ENCODE measurements at places on chromosomes 16 and 17.

GRCh38 chr17:42113293-42114069, 967 bp upstream of the DHX58 start:
- DNase-seq: no peak

DNA sequence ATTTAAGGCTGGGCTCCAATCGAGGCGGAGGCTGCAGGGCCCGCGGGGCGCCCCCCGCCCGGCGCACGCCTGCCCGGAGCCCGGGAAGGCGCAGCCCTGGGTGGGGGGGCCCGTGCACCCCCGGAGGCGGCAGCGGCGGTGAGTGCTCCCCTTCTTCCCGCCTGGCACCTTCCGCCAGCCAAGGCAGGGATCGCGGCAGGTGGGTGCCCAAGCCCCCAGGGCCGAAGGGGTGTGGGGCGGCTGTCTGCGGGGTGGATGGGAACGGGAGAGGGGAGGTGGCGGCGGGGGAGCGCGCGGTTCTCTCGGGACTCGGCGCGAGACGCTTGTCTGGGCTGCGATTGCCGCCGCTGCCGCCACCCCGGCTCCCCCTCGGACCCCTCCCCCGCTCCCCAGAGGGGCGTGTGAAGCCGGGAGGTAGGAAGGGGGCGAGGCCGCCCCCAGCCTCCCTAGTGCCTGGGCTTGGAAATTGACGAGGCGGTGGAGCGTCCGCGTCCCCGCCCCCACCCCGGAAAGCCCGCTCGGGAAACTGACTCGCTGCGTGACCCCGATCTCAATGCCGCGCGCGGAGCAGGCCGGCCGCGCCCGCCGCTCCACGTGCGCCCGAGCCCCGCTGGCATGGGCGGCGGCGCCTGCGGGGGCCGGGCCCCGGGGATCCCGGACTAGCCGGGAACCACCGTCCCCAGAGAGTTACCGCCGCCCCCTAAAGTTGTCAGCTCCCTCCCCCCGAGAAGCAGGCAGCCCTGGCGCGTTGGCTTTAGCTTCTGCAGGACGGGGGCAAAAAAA, 231.5 kb downstream of the MRTFB start:
- DNase-seq: peak; percentile 58

DNA sequence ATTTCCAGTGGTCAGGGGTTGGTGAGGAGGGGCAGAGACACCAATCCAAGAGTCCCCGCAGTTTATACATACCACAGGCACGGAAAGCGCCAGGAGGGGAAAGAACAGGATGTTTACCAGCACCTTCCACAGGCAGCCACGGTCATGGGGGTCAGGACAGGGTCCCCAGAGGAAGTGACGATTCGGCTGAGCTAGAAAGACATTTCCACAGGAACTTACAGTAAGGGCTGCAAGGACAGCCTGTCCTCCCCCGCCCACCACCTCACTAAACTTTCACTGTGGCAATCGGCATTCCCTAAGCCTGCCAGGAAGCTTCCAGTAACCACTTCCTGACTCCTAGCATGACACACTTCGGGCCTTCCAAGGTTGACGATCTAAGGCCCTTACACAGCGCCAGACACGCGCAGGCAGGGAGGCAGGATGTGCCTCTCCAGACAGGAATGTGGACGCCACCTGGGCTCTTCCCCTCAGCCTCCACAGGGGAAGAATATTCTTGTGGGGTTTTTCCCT, 1.2 kb upstream of the MT2A start:
- DNase-seq: no peak

DNA sequence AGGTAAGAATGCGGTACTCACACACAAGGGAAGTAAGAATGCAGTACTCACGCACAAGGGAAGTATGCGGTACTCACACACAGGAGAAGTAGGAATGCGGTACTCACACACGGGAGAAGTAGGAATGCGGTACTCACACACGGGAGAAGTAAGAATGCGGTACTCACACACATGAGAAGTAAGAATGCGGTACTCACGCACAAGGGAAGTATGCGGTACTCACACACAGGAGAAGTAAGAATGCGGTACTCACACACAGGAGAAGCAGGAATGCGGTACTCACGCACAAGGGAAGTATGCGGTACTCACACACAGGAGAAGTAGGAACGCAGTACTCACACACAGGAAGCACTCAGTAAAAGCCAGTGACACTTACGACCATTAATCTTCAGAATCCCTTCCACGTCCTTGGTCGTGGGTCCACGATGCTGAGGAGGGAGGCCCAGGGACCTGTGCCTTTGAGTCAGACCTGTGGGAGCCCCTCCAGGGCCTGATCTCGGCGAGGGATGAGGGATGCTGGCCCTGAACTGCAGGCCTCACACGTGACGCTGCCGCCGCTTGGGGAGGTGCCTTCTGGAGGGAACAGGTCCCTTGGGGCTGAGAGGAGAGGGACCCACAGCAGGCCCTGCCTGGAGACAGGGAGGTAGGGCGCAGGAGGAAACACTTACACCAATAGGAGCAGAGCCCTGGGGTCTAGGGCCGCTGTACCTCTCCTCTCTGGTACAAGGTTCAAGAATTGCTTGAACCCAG, 20.2 kb downstream of the ABR start:
- no peak for DNase-seq

GRCh38 chr17:39001703-39002637, 34.8 kb upstream of the FBXO47 start:
- DNase-seq: no peak

GRCh38 chr16:50093607-50094539, 28.1 kb downstream of the HEATR3 start:
- DNase-seq: no peak

DNA sequence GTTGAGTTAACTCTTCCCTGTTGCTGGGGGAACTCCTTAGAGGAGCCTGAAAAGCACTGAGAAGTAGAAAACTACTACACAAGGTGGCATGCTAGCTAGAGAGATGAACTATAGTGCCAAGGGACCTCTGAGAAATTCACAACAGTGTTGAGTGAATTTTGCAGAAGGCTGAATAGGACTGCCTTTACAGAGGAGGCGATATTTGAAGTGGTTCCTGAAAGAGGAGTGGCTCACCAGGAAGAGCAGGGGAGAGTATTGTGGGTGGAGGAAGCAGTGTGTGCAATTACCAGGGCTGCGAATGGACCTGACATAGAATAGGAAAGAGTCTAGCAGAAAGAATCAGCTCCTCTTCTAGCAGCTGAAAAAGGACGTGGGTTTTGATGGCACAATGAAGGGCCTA, 66.4 kb downstream of the CDK5R1 start:
- no peak for DNase-seq

- DNase-seq: no peak
Observed at GRCh38 chr16:60142619-60143347, 1408.7 kb upstream of the GOT2 start.

DNA sequence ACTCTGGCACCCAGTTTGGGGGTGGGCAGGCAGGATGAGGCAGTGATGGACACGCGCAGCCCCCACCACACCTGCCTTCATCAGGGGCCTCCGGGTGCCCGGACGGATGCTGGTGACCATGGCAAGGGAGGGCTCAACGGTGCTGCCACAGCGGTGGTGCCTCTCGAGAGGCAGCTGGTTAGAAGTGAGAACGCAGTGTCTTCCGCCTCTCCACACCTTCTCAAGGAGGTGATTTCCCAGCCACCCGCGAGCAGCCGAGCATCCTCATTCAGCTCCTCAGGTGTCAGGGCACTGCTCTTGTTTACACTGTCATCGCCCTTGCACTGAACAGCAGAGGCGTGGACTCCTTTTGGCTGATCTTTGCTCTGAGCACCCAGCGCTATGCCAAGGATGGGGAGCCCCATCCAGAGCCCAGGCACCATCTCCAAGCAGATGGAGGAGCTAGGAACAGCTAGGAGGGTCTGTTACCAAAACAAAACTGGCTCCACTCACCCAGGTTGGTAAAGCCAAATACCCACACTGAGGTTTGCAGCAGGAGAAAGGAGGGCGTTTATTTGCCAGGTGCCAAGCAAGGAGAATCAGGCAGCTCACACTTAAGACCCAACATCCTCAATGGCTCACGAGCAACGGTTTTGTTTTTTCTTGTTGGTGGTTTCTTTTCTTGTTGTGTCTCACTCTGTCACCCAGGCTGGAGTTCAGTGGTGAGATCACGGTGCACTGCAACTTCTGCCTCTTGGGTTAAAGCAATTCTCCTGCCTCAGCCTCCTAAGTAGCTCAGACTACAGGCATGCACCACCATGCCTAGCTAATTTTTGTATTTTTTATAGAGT, 174.3 kb upstream of the TNRC6C start:
- no peak for DNase-seq

- DNase-seq: no peak
Observed at GRCh38 chr17:50696365-50696879, 11.3 kb downstream of the ANKRD40 start.

DNA sequence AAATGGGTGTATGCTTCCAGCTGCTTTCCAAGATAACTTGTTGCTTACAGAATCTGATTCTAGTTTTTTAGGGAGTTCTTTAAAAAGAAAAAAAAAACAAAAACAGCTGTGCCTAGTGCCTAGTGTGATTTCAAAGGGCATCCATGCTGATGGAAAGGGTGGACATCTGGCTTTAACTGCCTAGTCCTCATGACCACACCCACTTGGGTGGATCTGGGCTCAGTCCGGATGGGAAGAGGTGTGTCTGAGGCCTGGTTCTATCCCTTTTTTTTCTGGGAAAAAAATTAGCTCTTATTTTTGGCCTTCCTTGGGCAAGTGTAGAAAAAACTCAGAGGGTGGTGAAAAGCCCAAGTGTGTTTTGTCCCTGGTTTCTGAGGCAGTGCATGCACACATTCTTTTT, 132.3 kb upstream of the CDH11 start:
- DNase-seq: no peak

GRCh38 chr16:57042157-57043111, 49.9 kb upstream of the CPNE2 start:
- DNase-seq: no peak

DNA sequence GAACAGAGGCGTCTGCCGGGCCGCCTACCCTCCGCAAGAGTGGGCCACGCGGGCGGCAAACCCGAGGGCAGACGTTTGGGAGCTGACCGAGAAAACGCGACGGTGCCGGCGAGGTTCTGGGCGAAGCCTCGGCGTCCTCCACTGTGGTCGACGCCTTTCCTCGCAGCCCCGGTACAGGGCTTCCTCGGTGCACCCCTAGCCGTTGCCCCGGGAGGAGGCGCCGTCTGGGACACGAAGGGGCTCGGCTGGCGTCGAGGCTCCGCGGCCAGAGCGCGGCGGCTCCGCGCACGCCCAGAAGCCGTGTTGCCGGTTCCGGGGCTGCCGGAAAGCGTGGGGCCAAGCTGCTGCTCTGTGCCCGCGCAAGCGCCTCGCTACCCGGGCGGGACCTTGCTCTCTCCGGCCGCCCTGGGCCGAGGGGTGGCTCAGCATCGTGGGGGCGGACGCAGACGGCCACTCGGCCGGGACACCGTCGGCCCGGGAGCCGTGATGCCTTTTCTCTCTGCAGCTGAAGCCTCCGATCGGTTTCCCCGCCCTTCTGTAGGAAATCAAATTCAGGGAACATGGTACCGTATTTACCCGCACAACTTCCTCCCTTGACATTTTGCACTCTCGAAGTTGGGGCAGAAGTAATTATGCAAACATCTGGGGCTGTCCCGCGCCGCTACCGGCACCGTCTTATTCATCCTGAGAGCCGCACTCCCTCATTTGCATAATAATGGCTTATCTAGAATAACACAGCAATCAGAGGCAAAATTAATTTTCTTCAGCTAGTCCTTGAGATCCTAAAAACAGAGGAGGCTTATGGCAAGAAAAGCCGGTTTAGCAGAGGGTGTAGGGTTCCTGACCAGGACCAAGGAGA, 7.3 kb upstream of the CBX8 start:
- no peak for DNase-seq

GRCh38 chr16:9050102-9050830, 41.2 kb upstream of the HAPSTR1 start:
- DNase-seq: no peak

GRCh38 chr17:16374146-16374938, 6.5 kb upstream of the UBB start:
- DNase-seq: no peak

DNA sequence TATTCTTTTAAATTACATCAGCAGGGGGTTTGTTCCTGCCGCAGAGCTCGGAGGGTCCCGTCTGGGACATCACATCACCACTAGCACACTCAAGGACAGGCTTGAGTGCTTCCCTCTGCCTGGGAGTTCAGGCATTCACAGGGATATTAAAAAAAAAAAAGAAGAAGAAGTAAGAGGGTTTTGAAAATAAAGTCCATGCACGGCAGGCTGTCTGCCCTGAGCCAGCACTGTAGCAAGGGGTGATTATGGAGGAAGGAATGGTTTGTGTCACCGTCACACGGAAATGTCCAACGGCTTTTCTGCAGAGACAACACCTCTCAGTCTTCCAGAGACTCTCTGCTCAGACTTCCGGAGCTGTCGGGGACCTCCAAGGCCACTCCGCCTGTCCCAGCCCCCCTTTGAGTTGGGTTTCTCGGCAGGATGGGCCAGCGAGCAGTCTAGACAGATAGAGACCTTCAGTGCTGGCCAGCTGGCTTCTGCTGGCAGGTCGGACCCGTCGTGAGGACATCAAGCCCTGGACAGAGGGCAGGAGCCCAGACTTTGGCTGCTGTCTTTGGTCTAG, 33.6 kb downstream of the MEOX1 start:
- DNase-seq: no peak

DNA sequence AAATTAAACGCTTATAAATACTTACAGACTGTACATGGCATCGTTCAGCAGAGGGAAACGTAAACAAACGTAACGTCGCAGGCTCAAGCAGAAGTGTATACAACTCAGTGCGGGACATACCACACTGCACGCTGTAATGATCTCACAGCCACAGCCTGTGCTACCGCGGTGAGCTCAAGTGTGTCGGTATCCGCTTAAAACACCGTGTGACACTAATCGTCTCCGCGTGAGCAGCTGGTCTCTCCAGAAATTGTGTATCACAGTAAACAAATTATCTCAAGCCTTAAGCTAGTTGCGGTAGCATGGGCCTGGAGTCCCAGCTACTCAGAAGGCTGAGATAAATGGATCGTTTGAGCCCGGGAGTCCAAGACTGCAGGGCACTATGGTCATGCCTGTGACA, 115.3 kb downstream of the ANKRD11 start:
- DNase-seq: peak; percentile 35

- DNase-seq: no peak
Observed at GRCh38 chr16:1431497-1432270, 806 bp downstream of the PERCC1 start.

GRCh38 chr17:14922411-14922810, 342.7 kb downstream of the PMP22 start:
- no peak for DNase-seq

- no peak for DNase-seq
Observed at GRCh38 chr16:27460663-27461482, 58.9 kb downstream of the IL21R start.

- DNase-seq: no peak
Observed at GRCh38 chr16:15493466-15494180, 59.2 kb downstream of the BMERB1 start.

Data from NCI-H1417 (cell line).